ENCODE measurements at places on chromosomes 5 and 9.

DNA sequence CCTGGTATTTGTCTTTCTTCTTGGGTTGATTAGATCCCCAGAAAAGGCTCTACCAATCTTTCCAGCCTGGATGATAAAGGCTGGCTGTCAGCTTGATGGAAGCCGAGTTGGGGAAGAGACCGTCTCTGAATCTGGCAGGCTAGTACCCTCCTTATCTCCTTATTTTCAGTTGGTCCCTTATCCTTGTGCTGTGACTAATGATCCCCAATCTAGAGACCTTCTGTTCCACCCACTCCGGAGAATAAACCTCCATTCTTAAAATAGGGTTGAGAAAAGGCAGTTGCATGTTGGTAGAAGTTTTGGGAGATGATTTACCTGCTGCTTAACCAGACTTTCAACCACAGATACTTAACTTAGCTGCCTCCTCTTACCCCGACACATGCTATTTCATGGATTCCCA is 52.3 kb downstream of the PRKACG start:
- DNase-seq, result no peak

DNA sequence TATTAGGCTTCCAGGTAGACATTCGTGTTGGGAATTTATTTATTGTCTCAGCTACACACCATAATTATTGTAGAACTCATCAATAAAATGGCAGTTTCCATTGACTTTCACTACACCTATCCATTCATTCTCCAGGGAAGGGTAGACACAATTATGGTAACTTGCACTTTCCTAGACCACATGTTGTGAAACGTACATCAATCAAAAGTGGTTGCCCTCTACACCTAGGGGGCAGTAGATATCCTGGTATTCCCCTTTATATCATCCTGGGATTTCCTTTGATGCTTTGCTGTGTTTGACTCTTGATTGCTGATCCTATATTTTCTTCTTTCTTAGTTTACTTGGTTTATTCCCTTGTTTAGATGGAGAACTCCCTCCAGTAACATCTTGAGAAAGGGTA is 47.9 kb downstream of the ADGRV1 start:
- DNase-seq, result no peak

DNA sequence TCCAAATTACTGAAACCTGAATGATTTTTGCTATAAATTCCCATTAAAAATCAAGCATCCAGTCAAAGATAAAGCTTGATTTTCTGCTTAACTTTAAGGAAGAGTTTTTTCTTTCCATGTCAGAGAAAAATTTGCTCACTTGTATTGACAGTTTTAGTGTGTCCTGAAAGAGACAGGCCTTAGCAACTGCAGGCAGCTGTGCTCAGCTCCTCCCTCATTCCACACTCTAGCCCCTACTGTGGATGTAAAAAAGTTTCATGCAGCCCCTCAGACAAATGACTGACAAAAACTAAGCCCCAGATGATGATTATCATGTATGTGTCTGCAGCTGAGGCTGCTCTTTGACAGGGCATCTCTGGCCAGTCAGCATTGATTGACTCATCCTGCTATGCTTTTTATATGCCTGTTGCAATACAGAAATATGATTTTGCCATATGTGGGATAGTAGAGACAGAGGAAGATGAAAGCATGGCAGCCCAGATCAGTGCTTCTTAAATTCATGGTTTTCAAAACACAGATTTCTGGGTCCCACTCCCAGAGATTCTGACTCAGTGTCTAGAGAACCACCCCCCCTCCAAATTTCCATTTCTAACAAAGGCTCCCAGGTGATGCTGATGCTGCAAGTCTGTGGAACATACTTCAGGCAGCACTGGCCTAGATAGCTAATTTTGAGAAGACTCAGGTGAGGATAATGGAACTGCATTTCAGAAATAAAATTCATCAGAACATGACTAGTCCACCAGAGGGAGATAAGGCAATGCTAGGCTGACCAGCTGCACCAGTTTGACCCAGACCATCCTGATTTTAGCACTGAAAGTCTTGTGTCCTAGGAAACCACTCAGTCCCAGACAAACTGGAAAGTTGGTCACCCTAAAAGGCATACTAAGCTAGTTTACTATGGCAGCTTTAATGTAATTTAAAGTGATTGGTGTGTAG is 298.7 kb upstream of the KCNN2 start:
- DNase-seq, result no peak

DNA sequence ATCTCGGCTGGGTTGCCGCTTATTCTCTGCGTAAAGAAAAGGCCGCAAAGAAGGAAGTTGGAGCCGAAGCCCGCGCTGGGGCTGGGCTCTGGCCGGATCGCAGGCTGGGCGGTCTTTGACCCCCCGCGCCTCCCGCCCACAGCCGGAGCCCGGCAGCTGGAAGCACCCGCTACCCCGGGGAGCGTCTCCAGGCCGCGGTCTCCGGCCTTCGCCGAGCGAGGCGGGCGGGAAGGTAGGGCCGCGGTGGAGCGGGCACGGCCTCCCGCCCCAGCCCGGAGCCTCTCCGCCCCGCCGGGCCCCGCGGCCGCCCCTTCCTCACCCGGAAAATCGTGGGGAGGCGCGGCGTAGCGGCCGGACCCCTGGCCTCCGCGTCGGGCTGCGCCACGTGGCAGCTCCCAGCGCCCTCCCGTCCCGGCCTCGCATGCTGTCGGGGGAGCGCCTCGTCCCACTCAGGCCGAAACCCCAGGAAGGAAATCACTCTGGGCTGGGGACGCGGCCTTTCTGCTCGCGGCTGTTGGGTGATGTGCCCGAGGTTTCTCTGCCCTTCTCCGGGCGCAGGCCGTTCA is 12.0 kb downstream of the FOXD1 start:
- no peak for DNase-seq

DNA sequence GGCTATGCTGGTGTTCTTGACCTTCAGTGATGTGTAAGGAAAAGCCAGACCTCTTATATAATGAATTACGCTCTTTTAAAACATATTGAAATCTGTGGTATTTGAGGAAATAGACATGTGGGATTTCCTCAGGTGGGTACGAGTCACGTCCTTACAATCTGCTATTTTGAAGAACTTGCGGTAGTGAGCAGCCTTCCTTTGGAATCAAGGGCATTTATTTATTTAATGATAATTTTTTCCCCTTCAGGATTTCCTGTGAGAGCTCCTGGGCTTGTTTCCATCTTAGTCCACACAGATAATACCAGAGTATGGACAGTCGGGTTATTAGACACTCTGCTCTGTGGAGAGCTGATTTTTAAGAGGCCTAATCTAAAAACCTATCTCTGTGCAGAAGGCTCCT is 167.9 kb downstream of the ARHGEF28 start:
- no peak for DNase-seq

DNA sequence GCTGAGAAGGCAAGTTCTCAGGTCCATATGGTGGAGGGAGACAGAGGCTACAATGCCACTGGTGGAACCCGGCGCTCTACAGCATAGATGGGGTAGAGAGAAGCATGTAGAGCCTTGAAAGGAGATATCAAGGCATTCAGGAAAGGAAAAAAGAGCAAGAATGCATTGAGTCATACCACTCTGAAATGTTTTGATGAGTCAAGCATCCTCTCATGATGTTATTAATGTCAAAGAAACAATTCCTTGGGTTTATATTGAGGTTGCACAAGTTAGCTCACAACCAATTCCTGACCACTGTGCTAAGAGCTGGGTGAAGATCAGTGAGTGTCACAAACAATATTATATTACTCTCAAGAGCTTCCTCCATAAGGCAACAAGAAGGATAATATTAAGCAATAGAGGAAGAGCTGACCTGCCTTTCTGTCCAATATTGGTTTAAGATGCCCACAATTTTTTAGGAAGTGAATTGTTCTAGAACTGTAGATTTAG is 178.0 kb downstream of the RFK start:
- no peak for DNase-seq

DNA sequence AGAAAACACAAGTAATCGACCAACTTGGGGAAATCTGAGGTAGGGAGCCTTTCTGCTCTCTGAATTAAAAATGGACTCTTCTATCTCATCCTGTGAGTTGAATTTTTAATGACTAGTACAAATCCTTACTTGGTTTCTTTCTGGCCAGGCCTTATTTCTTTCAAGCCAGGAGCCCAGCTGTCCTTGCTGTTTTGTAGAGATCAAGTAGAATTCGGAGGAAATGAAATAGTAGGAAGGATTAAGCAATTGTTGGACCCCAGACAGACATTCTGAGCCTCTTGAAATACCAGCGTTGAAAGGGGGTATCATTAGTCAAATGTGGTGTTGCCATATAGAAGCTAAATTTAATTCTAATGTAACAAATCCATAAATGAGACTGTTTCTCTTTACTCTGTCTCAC is 53.7 kb upstream of the SMIM15 start:
- no peak for DNase-seq

- DNase-seq, result no peak
Observed at GRCh38 chr9:27548055-27548741, 18.6 kb upstream of the MOB3B start.

- DNase-seq, result no peak
Observed at GRCh38 chr5:123483446-123484077, 28.4 kb upstream of the CSNK1G3 start.

- no peak for DNase-seq
Observed at GRCh38 chr9:111922324-111923013, 25.9 kb downstream of the UGCG start.

DNA sequence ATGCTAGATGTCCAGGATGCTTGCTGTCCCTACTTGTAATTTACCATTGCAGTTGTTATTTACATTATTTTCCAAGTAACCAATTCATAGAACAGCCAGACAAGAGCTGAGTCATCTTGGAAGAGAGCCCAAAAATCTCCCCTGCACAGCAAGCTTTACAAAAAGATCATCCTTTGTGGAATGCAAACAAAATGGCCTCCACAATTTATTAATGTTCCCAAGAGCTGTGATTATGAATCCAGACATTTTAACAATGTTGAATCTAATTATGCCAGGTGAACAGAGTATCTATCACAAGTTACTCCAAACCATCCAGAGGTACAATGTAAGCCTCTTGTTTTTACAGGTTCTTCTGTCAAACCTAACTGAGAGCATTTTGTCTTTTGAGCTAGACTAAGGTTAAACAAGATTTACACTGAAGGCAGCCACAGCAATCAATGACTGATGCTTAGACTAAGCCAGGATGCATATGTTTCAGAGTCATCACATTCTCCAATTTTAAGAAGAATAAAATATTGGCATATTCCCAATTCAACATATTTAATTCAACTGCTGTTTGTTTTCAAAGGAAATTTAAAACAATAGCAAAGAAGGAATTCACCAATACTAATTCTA is 95.3 kb upstream of the SLC12A2 start:
- DNase-seq, result no peak

GRCh38 chr5:73911761-73912393 is 285.9 kb downstream of the ARHGEF28 start:
- DNase-seq, result no peak

- DNase-seq, result no peak
Observed at GRCh38 chr9:81886665-81887064, 41.6 kb upstream of the SPATA31D4 start.

DNA sequence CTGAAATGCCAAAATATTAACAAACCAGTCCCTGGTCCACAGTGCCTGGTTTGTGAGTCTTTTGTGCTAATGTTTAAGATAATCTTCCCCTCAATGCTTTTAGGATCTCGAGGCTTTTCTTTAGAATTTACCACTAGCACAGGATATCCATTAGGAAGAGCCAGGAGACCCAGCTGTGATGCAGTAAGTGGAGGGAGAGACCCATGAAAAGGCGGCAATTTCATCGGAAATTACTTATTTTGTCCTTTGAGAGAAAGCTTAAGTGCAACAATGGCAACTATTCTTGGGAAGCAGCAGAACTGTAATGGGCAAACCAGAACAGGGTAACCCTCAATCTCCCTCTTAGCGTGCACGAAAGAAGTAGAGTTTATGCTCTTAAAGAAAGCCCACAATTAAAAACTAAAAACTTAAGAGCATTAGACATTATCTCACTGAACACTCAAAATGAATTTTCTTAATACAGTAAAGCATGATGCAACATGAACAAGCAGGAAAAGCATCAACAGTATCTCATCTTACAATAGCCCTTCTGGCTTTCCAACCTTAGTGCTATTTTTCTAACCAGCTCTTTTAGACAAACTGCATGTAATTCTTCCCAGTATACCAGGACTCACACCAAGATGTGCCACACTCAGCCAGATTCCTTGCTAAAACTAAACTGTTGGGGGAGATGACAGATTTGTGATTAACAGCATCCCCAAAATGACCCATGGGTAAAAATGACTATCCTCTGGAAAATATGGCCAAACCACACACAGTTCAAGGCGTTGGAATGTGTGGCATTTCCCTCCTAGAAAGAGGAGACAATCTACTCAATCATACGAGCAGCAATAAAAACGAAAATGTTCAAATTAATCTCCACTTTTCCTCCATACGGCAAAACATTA is 36.4 kb downstream of the PWWP2A start:
- DNase-seq, result no peak

GRCh38 chr9:113978725-113979342 is 99.3 kb downstream of the AMBP start:
- no peak for DNase-seq

DNA sequence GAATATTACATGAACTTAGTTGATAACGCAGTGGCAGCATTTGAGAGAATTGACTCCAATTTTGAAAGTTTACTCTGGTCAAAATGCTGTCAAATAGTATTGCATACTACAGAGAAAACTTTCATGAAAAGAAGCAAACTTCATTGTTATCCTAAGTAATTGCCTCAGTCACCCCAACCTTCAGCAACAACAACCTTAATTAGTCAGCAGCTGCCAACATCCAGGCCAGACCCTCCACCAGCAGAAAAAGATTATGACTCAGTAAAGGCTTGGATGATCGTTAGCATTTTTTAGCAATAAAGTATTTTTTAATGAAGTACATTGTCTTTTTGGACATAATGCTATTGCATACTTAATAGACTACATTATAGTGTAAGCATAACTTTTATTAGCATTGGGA is 40.8 kb upstream of the SPDL1 start:
- DNase-seq, result no peak

GRCh38 chr9:12920437-12920836 is 145.6 kb downstream of the LURAP1L start:
- no peak for DNase-seq
